ENCODE measurements at places on chromosomes 4 and X.
A peak's percentile ranks its signal among the peaks of the same experiment; 100 is the strongest.

GRCh38 chrX:24350217-24350616, 10.2 kb upstream of the SUPT20HL1 start:
- DNase-seq = no peak

DNA sequence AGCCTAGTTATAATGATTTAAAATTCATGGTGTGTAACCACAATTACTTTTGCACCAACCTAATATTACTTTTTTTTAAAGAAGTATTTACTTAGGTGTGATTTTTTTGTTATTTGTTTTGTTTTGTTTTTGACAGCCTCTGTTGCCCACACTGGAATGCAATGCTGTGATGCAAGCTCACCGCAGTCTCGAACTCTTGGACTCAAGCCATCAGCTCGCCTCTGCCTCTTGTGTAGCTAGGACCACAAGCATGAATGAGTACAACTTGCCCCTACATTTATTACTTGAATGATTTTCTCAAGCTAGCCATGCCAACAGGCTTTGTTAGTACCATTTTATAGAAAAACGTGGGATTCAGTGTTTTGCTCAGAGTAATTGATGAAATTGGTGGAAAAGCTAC, 488.8 kb upstream of the CPEB2 start:
- no peak for DNase-seq

DNA sequence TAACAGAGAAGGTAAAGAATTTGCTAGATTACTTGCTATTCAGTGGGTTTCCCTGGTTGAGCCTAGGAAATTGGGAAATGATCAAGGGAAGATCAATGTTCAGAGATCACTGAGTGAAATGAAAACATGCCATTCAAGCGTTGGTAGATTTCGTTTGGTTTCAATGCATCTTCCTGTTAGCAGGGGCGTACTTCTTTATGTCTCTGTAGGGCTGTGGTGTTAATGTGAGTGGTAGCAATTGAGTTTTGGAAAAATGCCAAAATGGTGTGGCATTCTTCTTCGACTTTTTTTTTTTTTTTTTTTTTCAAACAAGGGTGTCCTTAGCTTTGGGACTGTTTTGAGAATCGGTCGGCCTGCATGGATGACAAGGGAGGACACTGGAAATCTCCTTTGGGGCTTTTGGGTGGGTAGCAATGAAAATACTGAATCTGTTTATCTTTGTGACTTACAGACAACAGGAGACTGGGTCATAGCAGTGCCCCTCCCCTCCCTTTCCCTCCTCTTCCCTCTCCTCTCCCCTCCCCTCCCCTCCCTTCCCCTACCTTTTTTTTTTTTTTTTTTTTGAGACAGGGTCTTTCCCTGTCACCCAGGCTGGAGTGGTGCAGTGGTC, 50.4 kb downstream of the SPRY1 start:
- peak; percentile 70 for DNase-seq

DNA sequence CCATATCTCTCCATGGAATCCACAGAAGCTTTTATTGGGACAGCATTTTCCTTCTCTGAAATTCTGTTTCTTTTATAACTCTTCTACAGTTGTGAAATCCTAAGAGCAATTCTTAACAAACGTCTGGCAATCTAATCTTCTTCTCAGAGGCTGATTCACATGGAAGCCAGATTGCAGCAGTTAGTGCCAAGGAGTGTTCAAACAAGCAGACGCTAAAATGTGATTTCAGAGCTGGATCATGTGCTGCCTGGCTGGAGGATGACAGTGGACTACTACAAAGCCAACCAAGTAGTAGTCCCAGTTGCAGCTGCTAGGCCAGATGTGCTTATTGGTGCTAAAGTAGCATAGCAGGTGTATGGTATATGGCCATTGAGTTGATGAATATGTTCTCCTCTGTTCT, 27.7 kb upstream of the GLRB start:
- no peak for DNase-seq

DNA sequence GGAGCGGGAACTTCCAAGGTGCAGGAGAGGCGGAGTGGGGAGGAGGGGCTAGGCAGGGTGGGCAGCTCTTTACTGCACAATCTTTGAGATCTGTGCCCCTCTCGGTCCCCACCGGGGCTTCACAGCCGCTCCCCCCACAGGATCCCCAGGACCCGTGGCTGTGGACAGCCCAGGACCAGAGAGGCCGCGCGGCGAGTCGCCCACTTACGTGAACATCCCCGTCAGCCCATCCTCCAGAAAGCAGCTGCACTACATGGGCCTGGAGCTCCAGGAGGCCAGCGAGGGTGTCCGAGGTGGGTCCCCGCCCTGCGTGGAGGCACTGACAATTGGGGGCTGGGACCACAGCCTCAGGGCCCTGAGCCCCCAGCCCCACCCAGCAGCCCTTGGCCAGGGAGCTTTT, 32.1 kb downstream of the LRPAP1 start:
- DNase-seq = no peak

GRCh38 chr4:138200236-138200590, 41.9 kb downstream of the SLC7A11 start:
- DNase-seq = no peak

Data from NCI-H69 (cell line).